ENCODE measurements at places on chromosomes 6 and 20. TPM values are rescaled to one million over a fixed set of nuclear protein-coding genes. Genes with fewer than 3 reads are reported as not detected.

The SASH1 gene
- 86.4 TPM for total RNA-seq

The C4B gene
- total RNA-seq, result 23.1 TPM

The CDC40 gene
- total RNA-seq, result 17.4 TPM

The RNF8 gene
- 15.0 TPM for total RNA-seq

The HLA-DQA1 gene
- total RNA-seq, result 7.4 TPM

The INSM1 gene
- total RNA-seq, result not detected

The WFDC12 gene
- 4.4 TPM for total RNA-seq

DNA sequence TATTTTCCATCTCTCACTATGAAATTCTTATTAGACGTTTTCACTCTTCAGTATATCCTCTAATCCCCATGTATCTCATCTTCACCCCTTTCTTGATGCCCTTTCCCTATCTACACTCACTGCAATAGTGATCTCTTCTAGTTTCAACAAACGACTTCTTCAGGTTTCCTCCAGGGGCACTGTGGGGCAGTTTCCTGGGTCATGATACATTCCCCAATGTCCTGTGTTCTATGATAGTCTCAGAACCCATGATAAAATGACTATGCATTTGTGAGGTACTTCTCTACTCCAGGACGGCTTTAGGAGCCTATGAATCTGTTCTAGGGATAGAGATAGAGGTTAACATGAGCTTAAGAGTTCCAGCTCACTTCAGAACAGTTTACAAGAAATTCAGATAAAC is 183.3 kb downstream of the FOXC1 start:
- H3K4me1 ChIP-seq, result peaks cover 8% of the 10 kb centered on the region
- H3K4me3 ChIP-seq, result no peak overlapping the region
- H3K27ac ChIP-seq, result no peak overlapping the region
- no peaks in the 10 kb centered on the region for H3K27me3 ChIP-seq

DNA sequence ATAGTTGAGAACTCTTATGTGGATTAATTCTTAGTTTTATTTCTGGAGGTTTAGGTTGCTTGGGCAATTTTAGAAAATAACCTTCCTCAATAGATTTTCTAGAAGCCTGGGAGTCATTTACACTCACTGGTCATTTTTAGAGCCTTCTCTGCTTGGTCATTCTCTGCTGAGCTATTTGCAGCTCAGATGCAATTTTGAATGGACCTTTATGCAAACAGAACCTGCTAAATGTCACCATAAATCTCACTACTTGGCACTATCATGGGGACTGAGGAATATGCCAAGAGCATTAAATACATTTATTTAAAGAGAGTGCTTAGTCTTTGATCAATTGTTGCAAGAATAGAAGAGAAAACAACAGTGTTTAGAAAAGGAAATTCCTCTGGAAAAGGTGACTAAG is 154.0 kb downstream of the CLVS2 start:
- H3K27me3 ChIP-seq, result no peaks in the 10 kb centered on the region
- no peaks in the 10 kb centered on the region for H3K4me1 ChIP-seq

DNA sequence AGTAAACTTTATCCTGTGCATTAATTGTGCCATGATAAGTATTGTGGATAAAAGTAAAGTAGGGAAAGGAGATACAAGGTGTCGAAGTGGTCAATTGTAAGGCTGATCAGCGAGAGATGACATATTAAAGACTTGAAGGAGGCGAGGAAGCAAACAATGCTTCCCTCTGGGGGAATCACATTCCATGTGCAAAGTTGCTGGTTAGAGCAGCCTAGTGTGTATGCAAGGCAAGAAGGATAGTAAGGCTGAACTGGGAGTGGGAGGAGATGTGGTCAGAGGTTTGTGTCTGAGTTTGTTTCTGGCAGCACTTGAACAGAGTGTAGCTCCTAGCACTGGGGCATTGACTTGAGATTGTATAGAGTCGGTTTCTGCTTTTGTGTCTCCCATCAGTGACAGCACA is 122.9 kb downstream of the SLC35F1 start:
- no peak overlapping the region for H3K4me3 ChIP-seq
- DNase-seq, result no peak
- no peak overlapping the region for H3K27ac ChIP-seq
- no peaks in the 10 kb centered on the region for H3K36me3 ChIP-seq

- no peaks in the 10 kb centered on the region for H3K27me3 ChIP-seq
- H3K27ac ChIP-seq, result no peak overlapping the region
- no peaks in the 10 kb centered on the region for H3K36me3 ChIP-seq
Measured at GRCh38 chr6:88296694-88297093, 130.5 kb upstream of the CNR1 start.

DNA sequence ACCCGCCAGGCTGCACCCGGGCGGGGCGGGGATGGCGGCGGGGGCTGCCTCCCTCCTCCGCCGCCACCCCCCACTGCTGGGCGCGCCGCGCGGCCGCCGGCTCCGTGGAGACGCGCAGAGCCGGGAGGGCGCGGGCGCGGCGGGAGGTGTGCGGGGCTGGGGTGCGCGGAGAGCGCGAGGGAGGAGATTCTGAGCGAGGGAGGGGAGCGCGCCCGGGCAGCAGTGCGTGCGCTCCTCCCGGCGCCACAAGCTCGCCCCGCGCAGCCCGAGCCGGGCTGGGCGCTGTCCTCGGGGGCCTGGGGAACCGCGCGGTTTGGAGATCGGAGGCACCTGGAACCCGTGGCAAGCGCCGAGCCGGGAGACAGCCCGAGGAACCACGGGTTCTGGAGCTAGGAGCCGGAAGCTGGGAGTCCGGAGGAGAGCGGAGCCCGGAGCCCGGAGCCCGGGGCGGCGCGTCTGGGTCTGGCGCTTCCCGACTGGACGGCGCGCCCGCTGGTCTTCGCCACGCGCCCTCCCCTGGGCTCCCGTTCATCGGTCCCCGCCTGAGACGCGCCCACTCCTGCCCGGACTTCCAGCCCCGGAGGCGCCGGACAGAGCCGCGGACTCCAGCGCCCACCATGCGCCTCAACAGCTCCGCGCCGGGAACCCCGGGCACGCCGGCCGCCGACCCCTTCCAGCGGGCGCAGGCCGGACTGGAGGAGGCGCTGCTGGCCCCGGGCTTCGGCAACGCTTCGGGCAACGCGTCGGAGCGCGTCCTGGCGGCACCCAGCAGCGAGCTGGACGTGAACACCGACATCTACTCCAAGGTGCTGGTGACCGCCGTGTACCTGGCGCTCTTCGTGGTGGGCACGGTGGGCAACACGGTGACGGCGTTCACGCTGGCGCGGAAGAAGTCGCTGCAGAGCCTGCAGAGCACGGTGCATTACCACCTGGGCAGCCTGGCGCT is at the start of gene NTSR1:
NTSR1 (plus strand) TSS at position 246 of the 946 bp plus-strand sequence; CDS start at position 618, 372 bp downstream.
- DNase-seq, result no peak
- no peaks in the 10 kb centered on the region for H3K36me3 ChIP-seq
- peaks cover 24% of the 10 kb centered on the region for H3K27me3 ChIP-seq
- no peak within 1 kb of the TSS for H3K27ac ChIP-seq
- H3K4me3 ChIP-seq, result no peak within 1 kb of the TSS
- peaks cover 8% of the 10 kb centered on the region for H3K4me1 ChIP-seq

DNA sequence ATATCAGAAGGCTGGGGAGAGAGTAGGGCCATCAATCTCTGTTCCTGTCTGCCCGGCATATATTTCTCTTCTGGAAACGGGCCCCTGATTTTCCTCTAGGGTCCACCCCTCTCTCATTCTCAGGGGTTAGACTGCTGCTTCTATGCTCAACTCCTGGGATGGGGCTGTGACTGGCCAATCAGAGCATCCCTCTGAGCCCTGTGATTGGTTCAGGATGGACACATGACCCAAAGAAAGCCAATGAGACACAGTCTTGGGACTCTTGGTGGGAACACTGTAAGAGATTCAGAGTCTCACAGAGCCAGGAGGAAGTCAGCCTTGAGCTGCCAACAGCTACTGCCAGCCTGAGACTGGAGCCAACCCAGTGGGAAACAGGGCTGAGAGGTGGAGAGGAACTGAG is 31.0 kb upstream of the KCNB1 start:
- H3K27me3 ChIP-seq, result no peaks in the 10 kb centered on the region
- no peak for DNase-seq
- H3K4me1 ChIP-seq, result peaks cover 13% of the 10 kb centered on the region
- H3K4me3 ChIP-seq, result no peak overlapping the region

GRCh38 chr6:46526607-46527006 is 35.4 kb upstream of the RCAN2 start:
- H3K4me1 ChIP-seq, result no peaks in the 10 kb centered on the region
- H3K27ac ChIP-seq, result no peak overlapping the region
- no peaks in the 10 kb centered on the region for H3K27me3 ChIP-seq
- H3K36me3 ChIP-seq, result no peaks in the 10 kb centered on the region
- H3K4me3 ChIP-seq, result no peak overlapping the region
- no peak for DNase-seq

GRCh38 chr6:110958329-110959192 is at the start of gene GTF3C6:
Gene GTF3C6 (plus strand): TSS chr6:110958706. CDS start chr6:110958770, 64 bp downstream.
- H3K4me1 ChIP-seq, result peaks cover 20% of the 10 kb centered on the region
- H3K27ac ChIP-seq, result peak within 1 kb of the TSS; percentile 86
- H3K36me3 ChIP-seq, result no peaks in the 10 kb centered on the region
- no peaks in the 10 kb centered on the region for H3K27me3 ChIP-seq
- peak; percentile 89 for DNase-seq

GRCh38 chr6:22882581-22882980 is 313.2 kb downstream of the HDGFL1 start:
- no peaks in the 10 kb centered on the region for H3K36me3 ChIP-seq
- no peak for DNase-seq
- H3K27me3 ChIP-seq, result no peaks in the 10 kb centered on the region
- no peak overlapping the region for H3K4me3 ChIP-seq

- H3K27me3 ChIP-seq, result no peaks in the 10 kb centered on the region
- H3K4me1 ChIP-seq, result peaks cover 12% of the 10 kb centered on the region
- no peak overlapping the region for H3K27ac ChIP-seq
- DNase-seq, result no peak
Measured at GRCh38 chr6:2630359-2630758, 120.4 kb downstream of the MYLK4 start.

Data from vagina (tissue), 2 donors.